Stimulated activated CD4-positive, alpha-beta T cell treated with anti-CD3 and anti-CD28 coated beads, Interleukin-2, amount 100 ng/mL, for 24 hours (primary cell): ENCODE measurements at places on chromosomes 11 and 22.

GRCh38 chr22:17597217-17597616 lies 31.3 kb downstream of the ATP6V1E1 start:
- DNase-seq, result no peak

GRCh38 chr11:103958475-103959215 lies 77.8 kb upstream of the DDI1 start:
- DNase-seq, result no peak

DNA sequence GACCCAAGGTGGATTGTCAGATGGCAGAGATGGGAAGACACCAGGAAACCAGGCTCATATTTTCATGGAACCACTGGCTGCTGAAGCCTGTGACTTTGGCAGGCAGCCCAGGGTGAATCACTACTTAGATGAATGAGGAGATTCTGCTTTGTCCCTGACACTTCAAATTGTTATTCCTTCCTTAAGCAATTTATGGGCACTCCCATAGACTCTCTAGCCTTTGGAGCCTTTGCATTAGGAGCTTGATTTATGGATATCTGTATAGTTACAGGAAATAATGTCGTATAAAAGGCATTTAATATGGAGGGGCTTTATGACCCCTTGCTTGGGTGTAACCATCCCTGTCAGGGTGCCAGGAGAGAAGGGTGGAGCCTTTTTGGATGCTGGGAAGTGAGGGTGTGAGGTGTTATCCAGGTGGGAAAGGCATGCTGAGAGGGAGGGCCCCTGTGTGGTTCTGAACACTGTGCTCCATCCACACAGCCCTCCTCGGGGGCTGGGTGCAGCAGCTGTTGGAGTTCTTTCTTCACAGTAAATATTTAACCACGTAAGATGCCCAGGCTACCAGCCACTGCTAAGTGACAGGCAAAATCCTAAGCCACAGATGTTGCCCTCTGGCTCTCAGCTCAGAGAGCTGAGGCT lies 35.3 kb downstream of the IL18 start:
- DNase-seq, result no peak

DNA sequence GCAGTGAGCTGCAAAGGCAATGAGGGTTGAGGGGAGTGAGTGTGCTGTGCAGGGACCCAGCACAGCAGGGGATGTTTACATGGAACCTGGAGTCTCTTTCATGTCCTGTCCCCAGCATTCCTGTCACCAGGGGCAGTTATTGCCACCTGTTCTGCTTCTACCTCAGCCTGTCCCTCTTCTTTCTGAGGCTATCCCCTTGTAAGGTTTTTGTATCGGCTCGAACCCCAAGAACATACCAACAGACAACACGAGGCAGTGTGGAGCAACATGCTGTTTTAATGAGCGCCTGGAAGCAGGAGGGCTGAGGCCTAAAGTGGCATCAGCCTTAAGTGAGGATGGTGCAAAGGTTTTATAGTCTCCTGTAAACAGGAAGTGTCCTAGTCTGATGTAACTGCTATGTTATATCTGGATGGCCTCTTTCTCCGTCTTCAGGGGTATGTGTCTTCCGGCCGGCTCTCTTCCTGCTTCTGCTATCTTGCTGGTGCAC lies 3.9 kb downstream of the SCGB2A2 start:
- DNase-seq, result no peak

GRCh38 chr11:2580571-2581001 lies 119.2 kb downstream of the KCNQ1OT1 start:
- DNase-seq, result no peak

DNA sequence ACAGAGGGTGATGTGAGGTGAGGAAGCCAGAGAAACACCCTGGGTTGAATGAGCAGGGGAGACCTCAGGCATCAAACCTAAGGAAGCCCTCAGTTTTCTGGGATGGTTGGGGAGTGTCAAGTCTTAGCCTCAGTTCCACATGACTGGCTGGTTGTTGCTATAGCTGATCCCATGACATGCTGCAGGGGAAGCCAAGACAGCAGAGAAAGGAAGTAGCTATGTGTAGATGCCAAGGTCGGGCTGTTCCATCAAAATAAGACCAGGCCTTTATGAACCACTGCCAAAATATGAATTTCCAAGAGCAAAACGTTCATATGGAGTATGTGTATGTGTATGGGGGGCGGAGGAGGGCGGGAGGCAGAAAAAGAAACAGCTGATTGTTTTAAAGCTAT lies 11.6 kb downstream of the CD59 start:
- no peak for DNase-seq

- DNase-seq, result no peak
Observed at GRCh38 chr11:67051180-67051893, 5.3 kb upstream of the RHOD start.

GRCh38 chr22:38153821-38154562 lies 27.6 kb downstream of the PLA2G6 start:
- DNase-seq, result no peak

DNA sequence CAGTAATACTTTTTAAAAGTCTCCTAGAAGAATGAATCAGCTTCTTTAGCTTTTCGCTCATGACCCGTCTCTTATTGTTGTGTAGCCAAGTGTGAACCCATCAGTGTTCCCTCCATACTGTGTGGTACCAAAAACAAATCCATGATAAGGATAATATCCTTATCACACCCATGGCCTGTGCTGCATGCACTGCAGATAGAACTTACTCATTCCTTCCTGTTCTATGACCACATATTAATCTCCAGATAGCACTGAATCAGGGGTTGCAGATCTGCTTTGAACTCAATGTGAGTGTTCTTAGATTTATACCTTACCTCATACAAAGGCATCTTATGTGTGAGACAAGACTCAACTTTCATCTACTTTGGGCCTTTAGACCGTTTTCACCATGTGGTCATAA lies 373.4 kb downstream of the JRKL start:
- DNase-seq, result no peak

DNA sequence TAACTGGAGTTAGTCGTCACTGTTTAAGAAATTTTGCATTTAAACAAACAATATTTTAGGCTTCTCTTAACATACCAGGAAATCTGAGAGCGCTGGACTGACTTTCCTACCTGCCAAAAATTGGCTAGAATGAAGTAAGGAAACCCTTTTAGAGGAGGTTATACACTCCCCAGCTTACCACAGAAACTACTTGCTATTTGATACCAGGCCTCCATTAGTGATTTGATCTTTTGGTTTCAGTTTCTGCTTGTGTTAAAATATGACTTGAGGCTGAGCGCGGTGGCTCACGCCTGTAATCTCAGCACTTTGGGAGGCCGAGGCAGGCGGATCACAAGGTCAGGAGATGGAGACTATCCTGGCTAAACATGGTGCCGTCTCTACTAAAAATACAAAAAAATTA lies 419.9 kb downstream of the LRRC4C start:
- DNase-seq, result no peak

GRCh38 chr11:130096042-130096441 lies 26.3 kb downstream of the APLP2 start:
- no peak for DNase-seq

DNA sequence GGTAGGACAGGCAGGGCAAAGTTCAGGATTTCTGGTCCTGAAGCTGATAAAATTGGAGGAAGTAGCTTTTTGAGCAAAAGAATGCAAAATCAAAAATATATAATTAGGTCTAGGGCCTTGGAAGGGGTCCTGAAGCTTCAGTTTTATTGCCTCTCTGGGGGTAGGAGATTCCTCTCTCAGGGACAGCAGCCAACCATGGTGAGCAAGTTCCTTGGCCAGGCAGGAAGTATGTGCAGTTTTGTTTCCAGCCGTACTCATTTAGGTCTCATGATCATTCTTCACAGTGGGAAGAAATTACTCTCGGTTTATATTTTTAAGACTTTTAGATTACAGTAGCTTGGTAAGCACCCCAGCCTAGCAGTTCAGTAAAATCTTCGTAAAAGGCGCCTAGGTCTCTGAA lies 2.9 kb upstream of the RAB38 start:
- DNase-seq, result no peak

- no peak for DNase-seq
Observed at GRCh38 chr11:99535406-99535805, 514.7 kb downstream of the CNTN5 start.
